ENCODE measurements at places on chromosomes 4 and X. TPM values are rescaled to one million over a fixed set of nuclear protein-coding genes. Genes with fewer than 3 reads are reported as not detected.

The ZNF732 gene
- 0.13 TPM for total RNA-seq

The GPR143 gene
- total RNA-seq: not detected

The RS1 gene
- not detected for total RNA-seq

The KCTD8 gene
- total RNA-seq: 0.78 TPM

The NPY2R gene
- 27.4 TPM for total RNA-seq

The FRG2 gene
- total RNA-seq: not detected

The AKAP4 gene
- not detected for total RNA-seq

The GLRA3 gene
- not detected for total RNA-seq

The SLC9B1 gene
- 0.76 TPM for total RNA-seq

The ABLIM2 gene
- total RNA-seq: 2.7 TPM

The ATP8A1 gene
- total RNA-seq: 4.6 TPM

The SMARCA1 gene
- 70.9 TPM for total RNA-seq

The KIT gene
- 1.2 TPM for total RNA-seq

The SRPK3 gene
- total RNA-seq: 3.6 TPM

The NDP gene
- total RNA-seq: 17.2 TPM

The DCAF4L1 gene
- total RNA-seq: 0.13 TPM

The NDUFC1 gene
- 32.5 TPM for total RNA-seq

The BMP15 gene
- not detected for total RNA-seq

The MUC7 gene
- total RNA-seq: not detected

The TMEM156 gene
- total RNA-seq: not detected

The ARMCX2 gene
- total RNA-seq: 167 TPM

The SLIT2 gene
- total RNA-seq: 15.1 TPM

The ZNF157 gene
- total RNA-seq: 0.03 TPM

The MTNR1A gene
- not detected for total RNA-seq

The PF4V1 gene
- 2.1 TPM for total RNA-seq

The ZFX gene
- total RNA-seq: 38.7 TPM

The UGT2B17 gene
- not detected for total RNA-seq

The RPS6KA6 gene
- 2.3 TPM for total RNA-seq

The RGN gene
- total RNA-seq: 4.7 TPM

The NEUROG2 gene
- total RNA-seq: not detected

The CCKAR gene
- total RNA-seq: not detected

The RAB9B gene
- total RNA-seq: 0.91 TPM

The AKAP14 gene
- not detected for total RNA-seq

The EXOC1L gene
- not detected for total RNA-seq

The ADH4 gene
- 0.10 TPM for total RNA-seq

The UGT2B15 gene
- total RNA-seq: not detected

The CITED1 gene
- not detected for total RNA-seq

The FOXR2 gene
- total RNA-seq: not detected

The IL9R gene
- total RNA-seq: not detected

The TAF7L gene
- total RNA-seq: 0.20 TPM

The CHRNA9 gene
- not detected for total RNA-seq

The ACOX3 gene
- total RNA-seq: 22.1 TPM

The FGA gene
- not detected for total RNA-seq

The TCEANC gene
- total RNA-seq: 2.7 TPM

The PAGE4 gene
- total RNA-seq: not detected

The SPANXC gene
- total RNA-seq: not detected

The MAGEA2B gene
- not detected for total RNA-seq

The HEPH gene
- 102 TPM for total RNA-seq
